ENCODE measurements at places on chromosomes 4 and X.

- no peak for DNase-seq
Measured at GRCh38 chr4:56762484-56763250, 58.8 kb downstream of the SPINK2 start.

GRCh38 chrX:87736576-87736975, 219.0 kb downstream of the KLHL4 start:
- no peak for DNase-seq

- DNase-seq, result no peak
Measured at GRCh38 chr4:36394352-36394903, 113.0 kb downstream of the DTHD1 start.

DNA sequence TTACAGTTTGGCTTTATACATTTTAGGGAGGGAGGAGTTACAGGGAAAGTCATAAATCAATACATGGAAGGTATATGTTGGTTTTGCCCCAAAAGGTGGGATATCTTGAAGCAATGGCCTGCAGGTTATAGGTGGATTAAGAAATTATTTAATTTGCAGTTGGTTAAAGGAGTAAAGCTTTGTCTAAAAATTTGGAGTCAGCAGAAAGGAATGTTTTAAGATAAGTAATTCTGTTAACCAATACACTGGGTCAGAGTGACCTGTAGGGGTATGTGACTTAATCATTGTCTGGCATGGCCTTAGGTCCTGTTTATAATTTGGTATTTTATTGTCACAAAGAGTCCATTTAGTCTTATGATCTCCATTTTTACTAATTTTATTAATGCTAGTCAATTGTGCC, 115.0 kb downstream of the AGTR2 start:
- no peak for DNase-seq

DNA sequence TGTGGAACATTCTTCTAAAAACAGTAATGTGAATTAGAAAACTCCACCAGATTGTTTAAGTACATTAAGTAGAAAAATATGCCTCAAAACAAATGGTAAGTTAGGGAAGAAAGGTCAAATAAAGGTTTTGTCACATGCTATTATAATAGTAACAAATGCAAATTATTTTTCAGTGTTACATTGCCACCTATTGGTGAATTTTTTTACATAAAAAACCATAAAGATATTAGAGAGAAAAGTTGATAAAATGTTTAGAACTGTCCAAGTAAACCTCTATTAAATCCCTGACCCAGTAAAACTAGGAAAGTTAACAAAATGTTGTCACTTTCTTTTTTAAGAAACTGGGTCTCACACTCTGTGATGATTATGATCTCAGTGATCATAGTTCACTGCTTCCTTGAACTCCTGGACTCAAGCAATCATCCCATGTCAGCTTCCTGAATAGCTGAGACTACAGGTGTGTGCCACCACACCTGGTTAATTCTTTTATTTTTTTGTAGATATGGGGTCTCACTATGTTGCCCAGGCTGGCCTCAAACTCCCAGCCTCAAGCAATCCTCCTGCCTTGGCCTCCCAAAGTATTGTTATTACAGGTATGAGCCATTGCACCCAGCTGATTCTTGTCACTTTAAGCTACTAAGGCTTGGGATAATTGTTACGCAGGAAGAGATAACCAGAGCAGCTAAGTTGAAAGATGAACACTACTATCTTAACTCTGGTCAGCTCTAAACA, 157.6 kb downstream of the ATRX start:
- no peak for DNase-seq

GRCh38 chrX:30659421-30659820, 6.2 kb downstream of the GK start:
- DNase-seq, result no peak

DNA sequence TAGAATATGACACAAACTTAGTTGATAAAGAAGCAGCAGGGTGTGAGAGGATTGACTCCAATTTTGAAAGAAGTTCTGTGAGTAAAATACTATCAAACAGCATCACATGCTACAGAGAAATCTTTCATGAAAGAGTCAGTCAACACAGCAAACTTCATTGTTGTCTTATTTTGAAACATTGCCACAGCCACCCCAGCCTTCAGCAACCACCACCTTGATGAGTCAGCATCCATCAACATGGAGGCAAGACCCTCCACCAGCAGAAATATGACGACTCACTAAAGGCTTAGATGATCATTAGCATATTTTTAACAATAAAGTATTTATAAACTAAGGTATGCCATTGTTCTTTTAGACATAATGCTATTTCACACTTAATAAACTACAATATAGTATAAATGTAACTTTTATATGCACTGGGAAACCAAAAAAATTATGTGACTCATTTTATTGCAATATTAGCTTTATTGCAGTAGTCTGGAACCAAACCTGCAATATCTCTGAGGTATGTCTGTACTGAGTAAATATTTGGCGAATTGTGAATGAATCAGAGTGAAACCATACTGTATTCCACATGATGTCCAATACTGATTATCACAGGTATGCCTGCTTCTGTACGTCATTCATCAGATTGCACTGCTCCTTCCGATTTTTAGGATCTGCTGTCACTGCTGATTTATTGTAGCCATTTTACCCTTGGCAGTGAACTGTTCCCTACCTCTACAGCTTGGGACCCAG, 11.6 kb downstream of the FRMPD4 start:
- no peak for DNase-seq

DNA sequence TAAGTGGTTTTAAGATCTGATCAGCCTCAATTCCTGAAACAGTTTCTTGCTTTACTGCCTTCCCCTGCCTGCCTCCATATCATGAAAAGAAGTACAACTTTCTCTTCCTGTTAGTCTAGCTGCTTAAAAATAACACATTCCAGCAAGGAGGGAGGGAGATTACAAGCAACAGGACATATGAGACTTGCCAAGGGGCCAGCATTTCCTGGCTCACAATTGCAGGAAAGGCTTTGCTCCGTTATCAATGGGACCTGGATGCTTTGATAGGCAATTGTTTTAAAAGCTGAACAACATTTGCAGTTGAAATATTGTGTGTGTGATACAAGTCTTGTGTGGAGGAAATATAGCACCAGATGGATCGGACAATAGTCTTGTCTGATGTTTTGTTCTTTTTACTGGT, 425.0 kb downstream of the FAT4 start:
- DNase-seq, result no peak

DNA sequence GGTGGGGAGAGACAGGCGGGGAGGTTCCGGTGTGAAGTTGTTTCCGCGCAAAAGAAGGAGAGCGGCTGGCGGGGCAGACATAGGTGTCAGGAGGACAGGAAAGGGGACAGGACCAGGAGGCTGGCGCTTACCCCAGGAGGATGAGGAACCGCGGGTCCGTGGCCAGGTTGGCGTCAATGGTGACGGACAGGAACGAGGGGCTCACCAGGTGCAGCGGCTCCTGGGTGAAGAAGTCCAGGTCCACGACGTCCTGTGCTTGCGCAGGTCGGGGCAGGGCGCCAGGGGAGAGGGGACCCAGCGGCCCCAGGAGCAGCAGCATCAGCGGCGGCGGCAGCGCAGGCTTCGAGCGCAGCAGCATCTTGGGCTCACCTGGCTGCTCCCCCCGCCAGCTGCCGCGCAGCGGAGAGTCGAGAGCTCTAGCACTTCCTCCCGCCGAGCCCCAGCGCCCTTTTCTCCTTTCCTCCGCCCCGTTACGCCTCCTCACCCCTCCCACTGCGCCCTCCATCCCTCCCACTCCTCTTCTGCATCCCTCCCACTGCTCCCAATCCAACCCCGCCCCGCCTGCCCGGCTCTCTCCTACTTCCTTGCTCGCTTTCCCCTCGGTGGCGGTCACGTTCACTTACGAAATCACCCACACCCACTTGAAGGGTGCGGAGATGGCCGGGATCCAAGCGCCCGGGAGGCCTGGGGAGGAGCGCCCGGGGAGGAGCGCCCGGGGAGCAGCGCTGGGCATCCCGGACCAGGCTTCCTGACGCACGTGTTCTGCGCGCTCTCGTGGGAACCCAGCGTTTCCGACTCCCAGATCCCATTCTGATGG, at the start of gene HPSE:
TSS of gene HPSE (minus strand) at position 424 of the 817 bp plus-strand sequence. CDS start at position 358, 66 bp downstream.
- peak; percentile 70 for DNase-seq

GRCh38 chr4:1784789-1785591, 8.1 kb upstream of the FGFR3 start:
- DNase-seq, result no peak

- DNase-seq, result no peak
Measured at GRCh38 chr4:41856797-41857196, 78.4 kb upstream of the TMEM33 start.

GRCh38 chr4:155703486-155704247, 37.0 kb downstream of the GUCY1A1 start:
- DNase-seq, result no peak

- DNase-seq, result no peak
Measured at GRCh38 chr4:38416450-38417014, 247.5 kb upstream of the KLF3 start.

GRCh38 chrX:149541521-149542047, 772 bp downstream of the EOLA1 start:
- DNase-seq, result no peak

DNA sequence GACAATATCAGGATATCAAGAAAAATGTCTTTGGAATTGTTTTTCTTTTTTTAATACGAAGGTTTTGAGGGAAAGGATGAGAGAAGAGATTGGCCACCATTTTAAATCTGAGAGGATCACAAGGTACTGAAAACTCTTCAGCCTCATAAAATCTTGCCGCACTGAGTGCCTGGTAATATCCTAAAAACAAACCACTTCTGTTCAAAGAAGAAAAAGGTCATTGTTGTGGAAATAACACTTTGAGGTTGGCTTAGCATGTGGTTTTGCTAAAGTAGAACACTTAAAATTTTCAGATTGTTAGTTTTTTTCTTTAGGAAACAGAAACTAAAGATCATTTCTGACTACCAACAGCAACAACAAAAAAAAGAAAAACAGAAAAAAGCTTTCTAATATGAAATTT, 1.0 kb upstream of the CLDN22 start:
- no peak for DNase-seq

- DNase-seq, result no peak
Measured at GRCh38 chr4:7212921-7213320, 20.6 kb downstream of the SORCS2 start.

GRCh38 chr4:186248643-186249042, 17.3 kb upstream of the F11 start:
- no peak for DNase-seq

DNA sequence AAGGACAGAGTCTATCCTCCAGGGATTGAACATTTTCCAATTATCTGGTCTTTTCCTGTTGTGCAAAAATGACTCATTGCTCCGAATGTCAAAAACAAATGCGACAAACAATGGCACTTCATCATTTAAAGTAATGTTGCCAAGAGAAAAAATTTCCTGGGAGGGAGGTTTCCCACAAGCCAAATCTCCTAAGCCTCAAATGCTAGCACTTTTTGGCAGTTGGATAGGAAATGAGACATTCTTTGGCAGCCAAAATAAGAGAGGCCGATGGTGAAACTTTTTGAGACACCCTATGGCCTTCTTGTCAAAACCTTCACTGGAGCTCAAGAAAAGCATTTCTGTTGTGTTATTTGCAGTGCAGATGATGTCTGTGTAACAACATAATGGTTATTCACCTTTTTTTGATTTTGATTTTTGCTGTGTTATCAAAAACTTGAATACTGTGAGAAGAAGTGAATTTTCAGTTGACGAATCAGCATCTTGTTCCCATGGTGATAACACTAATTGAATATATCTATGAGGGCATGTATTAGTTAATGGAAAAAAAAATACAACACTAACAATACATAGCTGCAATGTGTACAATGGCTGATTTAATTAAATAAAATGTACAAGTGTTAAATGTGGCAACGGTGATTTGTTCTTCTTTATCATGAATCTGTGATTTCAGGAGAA, 333.8 kb downstream of the ANK2 start:
- DNase-seq, result no peak

- DNase-seq, result no peak
Measured at GRCh38 chrX:105697984-105698781, 124.2 kb upstream of the NRK start.

DNA sequence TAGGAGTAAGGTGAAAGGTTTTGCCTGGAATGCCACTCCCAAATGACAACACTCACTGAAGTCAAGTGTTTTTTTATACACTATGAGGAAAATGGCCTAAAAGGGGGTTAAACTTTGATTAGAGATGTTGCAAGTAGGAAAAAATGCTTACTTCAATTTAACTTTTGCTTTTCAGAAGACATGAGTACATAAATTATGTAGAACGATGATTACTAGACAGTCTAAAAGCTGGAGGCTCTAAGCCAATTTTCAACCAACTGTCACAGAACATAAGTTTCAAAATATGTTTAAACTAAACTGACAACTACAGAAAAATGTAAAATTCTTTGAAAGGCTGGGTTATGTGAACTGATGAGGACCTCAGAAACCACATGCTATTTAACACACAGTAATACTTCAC, 83.4 kb downstream of the SHISA3 start:
- DNase-seq, result no peak

- no peak for DNase-seq
Measured at GRCh38 chr4:57051095-57051494, 59.1 kb downstream of the IGFBP7 start.

DNA sequence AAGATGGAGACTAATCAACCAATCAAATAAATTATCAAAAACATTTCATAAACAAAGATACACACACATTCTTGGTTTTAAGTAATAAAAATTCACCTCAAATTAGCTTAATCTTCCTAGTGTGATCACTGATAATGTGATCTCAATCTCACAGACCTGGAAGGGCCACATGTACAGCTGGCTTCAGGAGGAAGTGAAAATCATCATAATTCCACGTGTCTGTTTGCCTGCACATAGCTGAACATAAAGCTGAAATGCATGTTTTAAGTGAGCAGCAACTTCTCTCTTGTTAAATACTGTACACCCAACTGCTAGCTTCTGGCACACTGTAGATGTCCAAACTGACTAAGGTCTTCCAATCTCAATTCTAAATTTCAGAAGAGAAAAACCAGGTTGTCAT, 53.8 kb downstream of the ARHGAP6 start:
- DNase-seq, result no peak

- DNase-seq, result no peak
Measured at GRCh38 chr4:5711479-5712184, 631 bp downstream of the EVC start.

GRCh38 chr4:41510179-41510578, 27.8 kb upstream of the LIMCH1 start:
- DNase-seq, result no peak

GRCh38 chrX:130030826-130031225, 48.4 kb downstream of the BCORL1 start:
- no peak for DNase-seq

- no peak for DNase-seq
Measured at GRCh38 chr4:40887764-40888131, 138.0 kb downstream of the NSUN7 start.

GRCh38 chrX:6184900-6185515, 43.7 kb downstream of the NLGN4X start:
- no peak for DNase-seq
